ENCODE measurements at places on chromosomes 3 and 15.
A peak's percentile ranks its signal among the peaks of the same experiment; 100 is the strongest.

GRCh38 chr15:42723068-42723467, 13.9 kb downstream of the CDAN1 start:
- DNase-seq = no peak

- peak; percentile 85 for DNase-seq
Observed at GRCh38 chr15:78944669-78945407, at the start of gene CTSH. TSS of gene CTSH (minus strand) at chr15:78945046. CDS start at chr15:78944981, 65 bp downstream.

- no peak for DNase-seq
Observed at GRCh38 chr3:189572249-189572648, 58.9 kb upstream of the TP63 start.

- DNase-seq = no peak
Observed at GRCh38 chr3:147758771-147759170, 349.6 kb downstream of the ZIC1 start.

DNA sequence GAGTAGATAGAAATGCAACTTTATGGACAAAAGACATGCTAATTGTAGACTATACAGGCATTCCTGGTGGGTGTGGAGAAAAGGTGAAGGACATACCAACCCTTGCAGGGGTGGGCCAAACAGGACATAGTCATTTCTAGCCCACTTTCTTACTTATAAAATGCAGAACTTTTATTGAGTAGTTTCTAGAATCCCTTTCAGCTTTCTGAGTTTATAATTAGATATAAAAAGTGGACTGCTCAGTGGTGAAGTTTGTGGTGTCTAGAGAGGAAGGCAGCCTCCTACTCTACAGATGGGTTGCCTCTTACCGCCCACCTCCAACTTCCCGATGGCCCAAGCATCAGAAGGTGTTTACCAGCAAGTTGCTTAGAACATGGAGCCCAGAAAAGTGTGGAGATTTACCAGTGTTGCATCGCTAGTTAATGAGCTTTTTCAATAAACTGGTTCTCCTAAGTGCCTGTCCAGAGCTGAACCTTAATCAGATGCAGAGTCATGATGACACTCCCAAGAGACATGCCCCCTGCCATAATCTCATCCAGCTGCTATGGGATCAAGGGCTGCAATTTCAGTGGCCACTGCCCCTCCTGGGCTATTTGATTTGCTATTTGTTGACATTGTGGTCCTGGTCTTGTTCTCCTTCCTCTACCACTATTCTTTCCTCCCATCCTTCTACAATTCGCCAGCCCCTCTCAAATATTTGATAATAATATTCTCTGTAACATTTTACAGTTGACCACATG, 77.5 kb upstream of the STRIT1 start:
- no peak for DNase-seq
